RPMI8226 (cell line): ENCODE measurements at places on chromosomes 5 and 9.

- DNase-seq = no peak
Measured at GRCh38 chr5:142626786-142627185, 59.1 kb downstream of the FGF1 start.

- no peak for DNase-seq
Measured at GRCh38 chr5:177405805-177406204, 3.6 kb downstream of the F12 start.

- no peak for DNase-seq
Measured at GRCh38 chr5:176742246-176743105, 67.9 kb upstream of the UNC5A start.

DNA sequence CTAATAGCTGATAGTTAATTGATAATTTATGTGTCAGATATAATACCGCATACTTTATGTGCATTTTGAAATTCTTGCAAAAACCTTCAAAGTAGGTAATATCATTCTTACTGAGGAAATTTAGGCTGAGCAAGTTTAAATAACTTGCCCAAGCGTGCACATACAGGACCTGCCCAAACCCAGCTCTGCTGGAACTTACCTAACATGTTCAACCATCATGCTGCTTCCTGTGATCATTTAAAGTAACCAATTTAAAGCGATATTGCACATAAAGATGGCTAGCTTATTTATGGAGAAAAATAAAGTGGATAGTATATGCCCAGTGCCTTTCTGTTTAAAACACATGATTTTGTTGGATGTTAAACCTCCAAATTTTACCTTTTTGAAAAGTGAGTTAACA is 4.3 kb downstream of the FAM174A start:
- no peak for DNase-seq

DNA sequence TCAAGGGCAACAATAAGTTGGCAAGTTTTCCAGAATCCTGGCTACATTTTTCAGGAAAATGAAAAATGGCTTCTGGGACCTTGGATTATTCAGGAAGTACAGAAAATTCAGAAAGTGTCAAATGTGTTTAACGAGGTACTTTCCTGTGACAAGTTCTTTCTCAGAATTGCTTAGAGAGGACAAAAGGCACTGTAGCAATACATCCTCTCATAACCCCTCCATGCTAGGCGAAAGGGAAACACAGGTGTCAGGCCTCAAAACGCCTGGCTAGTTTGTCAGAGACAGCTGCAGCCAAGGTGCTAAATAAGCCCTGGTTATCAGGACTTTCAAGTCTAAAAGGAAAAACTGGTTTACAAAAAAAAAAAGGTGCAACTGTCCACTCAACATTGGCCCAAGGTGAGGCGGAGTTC is 115.2 kb downstream of the GNAQ start:
- DNase-seq = no peak

- no peak for DNase-seq
Measured at GRCh38 chr9:101172616-101173015, 144.1 kb downstream of the PLPPR1 start.

- no peak for DNase-seq
Measured at GRCh38 chr5:36743891-36744772, 132.4 kb upstream of the NIPBL start.

- DNase-seq = no peak
Measured at GRCh38 chr9:94913550-94913949, 187.1 kb downstream of the AOPEP start.

GRCh38 chr9:129111528-129112151 is 425 bp downstream of the PTPA start:
- peak; percentile 55 for DNase-seq

DNA sequence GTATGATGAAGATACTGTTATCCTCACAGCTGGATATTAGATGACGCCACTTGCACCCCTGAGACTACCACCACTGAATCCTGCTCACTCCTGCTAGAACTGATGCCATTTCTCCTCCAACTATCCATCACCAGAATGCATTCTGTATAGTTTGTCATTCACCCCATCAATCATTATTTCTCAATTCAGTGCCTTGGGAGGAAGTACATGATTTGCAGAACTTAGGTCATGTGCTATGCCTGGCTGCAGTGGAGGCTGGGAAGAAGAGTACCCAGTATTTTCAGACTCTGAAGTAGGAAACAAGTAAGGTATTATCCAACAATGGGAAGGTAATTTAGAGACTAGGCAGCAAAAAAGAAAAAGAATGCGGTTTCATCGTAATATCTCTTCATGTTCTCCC is 26.2 kb upstream of the HSD17B4 start:
- no peak for DNase-seq

DNA sequence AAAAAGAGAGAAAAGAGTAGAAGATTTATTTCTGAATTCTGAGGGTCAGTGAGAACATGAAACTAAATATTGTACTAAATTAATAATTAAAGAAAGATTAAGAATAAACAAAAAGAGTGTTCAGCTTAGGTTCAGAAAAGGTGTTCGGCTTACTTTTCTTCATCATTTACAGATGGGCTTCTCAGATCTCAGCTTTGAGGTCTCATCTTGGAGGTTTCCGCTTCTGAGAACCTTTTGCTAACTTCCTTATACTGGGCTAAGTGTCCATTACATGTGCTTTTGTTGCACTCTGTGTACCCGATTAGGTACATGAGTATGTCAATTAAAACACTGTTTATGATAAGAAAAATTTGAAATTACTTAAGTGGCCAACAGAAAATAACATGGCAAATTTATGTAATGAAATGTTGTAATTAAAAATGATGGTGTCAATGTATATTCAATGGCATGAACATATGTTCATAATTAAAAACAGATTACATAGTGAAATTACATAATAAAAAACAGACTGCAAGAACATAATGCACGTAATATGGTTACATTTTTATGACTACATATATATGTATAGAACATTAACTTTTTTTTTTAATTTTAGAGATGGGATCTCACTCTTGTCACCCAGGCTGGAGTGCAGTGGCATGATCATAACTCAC is 17.3 kb upstream of the ITGA1 start:
- DNase-seq = no peak

DNA sequence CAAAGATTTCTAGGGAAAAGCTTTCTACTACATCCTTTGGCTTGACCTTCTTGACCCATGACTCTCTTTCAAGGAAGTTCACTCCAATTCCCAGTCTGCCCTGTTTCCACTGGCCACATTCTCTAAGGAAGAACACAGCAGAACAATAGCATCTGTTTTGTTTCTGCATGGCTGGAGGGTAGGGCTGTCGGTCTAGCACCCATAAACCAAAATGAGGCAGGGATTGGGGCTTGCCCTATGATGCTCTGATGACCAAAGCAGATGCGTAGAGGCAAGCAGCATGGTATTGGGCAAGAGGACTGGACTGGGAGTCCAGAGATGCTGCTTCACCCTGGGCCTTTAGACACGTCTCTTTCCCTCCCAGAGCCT is 24.1 kb downstream of the GOLGA2 start:
- DNase-seq = no peak

DNA sequence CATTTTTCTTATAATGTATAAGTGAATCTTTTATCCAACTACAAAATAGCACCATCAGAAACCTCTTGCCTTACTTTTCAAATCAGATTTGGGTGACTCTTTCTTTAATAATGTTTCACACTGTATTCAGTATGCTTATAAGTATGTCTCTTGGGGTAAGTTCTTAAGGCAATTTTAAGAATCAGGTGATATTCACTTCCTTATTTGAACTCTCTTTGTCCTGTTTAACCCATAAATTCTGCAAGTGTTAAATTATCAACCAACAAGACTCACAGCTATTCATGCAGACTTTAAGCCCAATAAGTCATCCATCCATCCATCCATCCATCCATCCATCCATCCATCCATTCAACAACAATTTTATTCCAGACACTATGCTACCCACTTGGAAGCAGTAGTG is 142.7 kb upstream of the FBXL17 start:
- DNase-seq = no peak

GRCh38 chr9:89500008-89500407 is 2.1 kb upstream of the SEMA4D start:
- no peak for DNase-seq

DNA sequence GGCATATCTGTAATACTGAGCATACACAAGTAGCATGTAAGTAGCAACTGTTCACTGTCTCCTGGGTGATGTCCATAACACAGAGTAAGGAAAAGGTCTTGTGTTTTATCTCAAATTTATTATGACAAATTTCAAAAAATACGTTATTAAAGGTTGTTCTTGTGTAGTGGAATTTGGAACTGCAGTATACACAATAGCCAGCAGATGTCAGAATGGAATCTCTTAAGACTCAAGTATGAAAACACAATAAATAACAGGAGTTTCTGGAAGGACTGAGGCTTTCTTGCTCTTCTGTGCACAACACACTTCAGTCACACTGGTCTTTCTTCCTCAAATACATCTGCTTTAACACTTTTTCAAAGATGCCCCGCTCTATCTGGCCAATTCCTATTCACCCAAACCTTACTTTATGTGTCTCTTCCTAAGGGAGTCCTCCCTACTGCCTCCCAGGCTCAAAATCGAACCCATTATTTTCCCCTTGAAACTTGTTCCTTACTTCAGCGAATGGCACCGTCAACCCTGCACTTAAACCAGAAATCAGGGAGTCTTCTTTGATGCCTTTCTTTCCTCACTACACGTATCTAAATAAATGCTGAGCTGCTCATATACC is 6.5 kb upstream of the FBXO10 start:
- peak; percentile 57 for DNase-seq

GRCh38 chr9:137748741-137749140 is 128.8 kb upstream of the CACNA1B start:
- DNase-seq = no peak

DNA sequence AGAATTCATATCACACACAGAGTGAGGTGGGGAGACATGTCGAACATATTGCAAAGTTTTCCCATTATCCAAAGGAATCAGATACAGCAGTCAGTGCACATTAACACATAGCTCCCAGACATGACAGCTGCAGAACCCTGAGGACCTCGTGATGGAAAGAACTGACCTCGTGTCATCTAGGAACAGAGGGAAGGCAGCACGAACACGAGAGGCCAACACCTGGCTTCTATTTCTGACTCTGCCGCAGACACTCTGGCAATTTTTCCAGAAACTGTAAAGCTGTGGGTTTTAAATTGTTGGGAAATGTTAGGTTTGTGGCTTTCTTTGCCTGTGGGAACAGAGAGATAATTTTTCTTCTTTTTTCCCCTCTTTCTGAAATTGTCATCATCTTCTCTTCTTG is 315.0 kb upstream of the PIK3R1 start:
- DNase-seq = no peak

GRCh38 chr9:69211424-69212036 is 37.5 kb downstream of the TJP2 start:
- no peak for DNase-seq

- DNase-seq = peak; percentile 16
Measured at GRCh38 chr5:26339576-26339975, 698.8 kb downstream of the CDH9 start.

DNA sequence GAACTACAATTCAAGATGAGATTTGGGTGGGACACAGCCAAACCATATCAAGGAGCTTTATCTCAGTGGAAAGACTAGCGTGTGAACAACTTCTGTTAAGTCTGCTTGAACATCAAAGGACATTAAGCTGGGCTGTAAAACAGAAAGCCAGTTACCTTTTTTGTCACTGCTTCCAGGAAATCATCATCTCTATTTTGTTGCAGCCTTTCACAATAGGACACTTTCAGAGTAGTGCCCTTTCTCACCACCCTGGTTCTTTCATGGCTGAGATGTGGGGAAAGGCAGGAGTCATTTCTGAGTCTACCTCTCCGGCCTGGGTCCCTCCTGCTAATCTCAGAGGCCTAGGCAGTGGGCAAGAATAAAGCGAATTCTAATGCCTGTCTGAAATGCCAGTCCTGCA is 96.2 kb upstream of the PPP1R2B start:
- DNase-seq = no peak

DNA sequence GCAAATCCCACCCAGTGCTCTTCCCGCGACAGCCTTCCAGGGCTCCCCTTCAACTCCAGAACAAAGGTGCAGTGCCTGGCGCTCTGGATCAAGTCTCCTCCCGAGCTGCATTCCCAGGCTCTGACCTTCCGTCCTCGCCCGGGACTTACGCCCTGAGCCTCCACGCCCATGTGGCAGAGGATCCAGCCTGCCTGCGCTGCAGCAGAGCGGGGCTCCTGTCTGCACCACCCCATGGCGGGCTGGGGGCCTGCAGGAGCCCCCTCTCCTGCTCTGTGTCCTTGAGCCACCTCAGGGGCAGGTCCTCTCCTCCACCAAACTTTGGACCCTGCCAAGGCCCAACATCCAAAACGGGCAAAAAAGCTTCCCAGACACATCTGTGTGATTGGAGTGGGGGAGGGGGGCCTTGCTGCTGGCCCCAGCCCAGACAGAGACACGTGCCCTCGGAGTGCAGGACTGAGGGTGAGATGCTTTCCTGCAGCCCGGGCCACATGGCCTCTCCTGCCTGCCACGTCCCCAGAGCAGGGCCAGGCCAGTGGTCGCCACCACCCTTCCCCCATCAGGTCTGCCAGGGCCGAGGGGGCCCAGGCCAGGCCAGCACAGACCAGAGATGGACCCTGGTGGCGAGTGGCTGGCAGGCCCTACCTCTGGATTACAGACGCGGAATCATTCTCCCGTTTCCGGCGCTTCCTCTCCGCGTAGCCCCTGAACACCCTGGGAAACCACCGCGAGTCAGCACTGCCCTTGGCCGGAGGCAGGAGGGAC is 4.4 kb downstream of the NSMF start:
- no peak for DNase-seq

GRCh38 chr9:19994296-19994695 is 205.5 kb upstream of the SLC24A2 start:
- no peak for DNase-seq

DNA sequence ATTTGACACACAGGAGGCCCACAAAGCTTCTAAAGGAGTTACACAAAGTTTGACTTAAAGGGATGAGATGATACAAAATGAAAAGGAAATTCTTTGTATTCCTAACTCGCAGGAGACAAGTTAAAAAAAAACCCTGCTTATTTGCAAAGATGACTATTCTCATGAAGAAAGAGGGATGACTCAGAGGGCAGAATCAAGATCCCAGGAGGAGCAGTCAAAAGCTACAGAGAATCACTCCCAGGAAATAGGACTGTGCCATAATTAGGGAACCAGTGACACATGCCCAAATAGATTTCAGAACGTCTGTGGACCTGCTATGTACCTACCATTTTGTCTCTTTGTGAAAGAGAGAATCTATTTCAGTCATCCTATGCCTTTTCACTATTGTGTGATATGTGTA is 103.5 kb upstream of the ARRDC3 start:
- DNase-seq = no peak

- DNase-seq = peak; percentile 56
Measured at GRCh38 chr5:74257645-74258313, 382.7 kb downstream of the ENC1 start.

GRCh38 chr5:84286662-84287061 is 98.0 kb downstream of the EDIL3 start:
- DNase-seq = no peak
